ENCODE measurements at places on chromosomes 5 and 9. TPM values are rescaled to one million over a fixed set of nuclear protein-coding genes. Genes with fewer than 3 reads are reported as not detected.
A peak's percentile ranks its signal among the peaks of the same experiment; 100 is the strongest.

IFNB1 gene
- not detected for total RNA-seq

SGCD gene
- 10.6 TPM for total RNA-seq

PCDHA8 gene
- under 0.01 TPM for total RNA-seq

CCL21 gene
- not detected for total RNA-seq

SARDH gene
- total RNA-seq = 5.0 TPM

GRCh38 chr9:25917731-25918362 lies 239.6 kb upstream of the TUSC1 start:
- H3K36me3 ChIP-seq = no peaks in the 10 kb centered on the region
- no peak for DNase-seq
- H3K27ac ChIP-seq = no peak overlapping the region
- H3K27me3 ChIP-seq = no peaks in the 10 kb centered on the region
- no peak overlapping the region for H3K4me3 ChIP-seq
- no peaks in the 10 kb centered on the region for H3K4me1 ChIP-seq

GRCh38 chr5:111737716-111738115 lies 19.3 kb downstream of the NREP start:
- H3K4me1 ChIP-seq = peaks cover 40% of the 10 kb centered on the region
- H3K4me3 ChIP-seq = no peak overlapping the region
- H3K36me3 ChIP-seq = peaks cover 12% of the 10 kb centered on the region
- DNase-seq = peak; percentile 82

GRCh38 chr5:96064877-96065276 lies 103.2 kb upstream of the ELL2 start:
- no peak overlapping the region for H3K4me3 ChIP-seq
- no peaks in the 10 kb centered on the region for H3K36me3 ChIP-seq
- H3K27ac ChIP-seq = no peak overlapping the region
- no peak for DNase-seq
- peaks cover 15% of the 10 kb centered on the region for H3K4me1 ChIP-seq

- peaks cover 7% of the 10 kb centered on the region for H3K4me1 ChIP-seq
- no peak for DNase-seq
- no peak overlapping the region for H3K27ac ChIP-seq
- peaks cover 23% of the 10 kb centered on the region for H3K27me3 ChIP-seq
Measured at GRCh38 chr9:14437354-14438231, 123.7 kb upstream of the NFIB start.

DNA sequence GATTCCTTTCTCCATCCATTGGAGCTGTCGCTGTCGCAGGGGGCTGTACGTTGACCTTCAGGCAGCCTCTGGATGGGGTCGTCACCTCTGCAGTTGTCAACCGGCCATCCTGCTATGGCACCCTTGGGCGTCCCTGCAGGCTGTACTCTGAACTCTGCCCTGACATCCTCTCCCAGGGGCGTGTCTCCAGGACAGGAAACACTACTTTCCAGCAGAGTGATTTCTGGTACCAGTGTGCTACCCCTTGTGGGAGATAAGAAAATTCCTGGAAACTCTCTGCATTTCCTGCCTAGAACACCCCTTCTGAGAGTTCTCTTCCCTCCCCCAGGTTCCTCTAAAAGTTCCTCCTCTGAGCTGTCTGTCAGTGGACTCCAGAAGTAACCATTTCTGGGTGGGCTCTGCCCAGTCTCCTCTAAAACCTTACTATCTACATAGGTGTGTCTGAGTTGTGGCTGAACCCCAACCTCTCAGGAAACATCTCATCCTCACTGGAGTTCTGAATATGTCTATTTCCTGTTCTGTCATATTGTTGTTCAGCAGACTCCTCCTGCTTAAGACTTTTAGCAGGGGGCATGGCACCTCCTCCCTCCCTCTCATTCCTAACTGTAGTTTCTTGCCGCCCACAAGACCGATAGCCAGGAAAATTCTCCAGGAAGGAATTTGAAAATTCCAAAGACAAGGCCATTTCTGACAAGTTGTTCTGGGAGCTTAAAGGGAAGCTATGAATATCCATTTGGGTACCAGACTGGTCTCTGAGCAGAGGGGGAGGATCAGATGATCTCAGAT lies 145.3 kb upstream of the RASEF start:
- no peaks in the 10 kb centered on the region for H3K36me3 ChIP-seq
- H3K4me1 ChIP-seq = no peaks in the 10 kb centered on the region
- no peak overlapping the region for H3K4me3 ChIP-seq
- H3K27ac ChIP-seq = no peak overlapping the region
- H3K27me3 ChIP-seq = no peaks in the 10 kb centered on the region

- no peak overlapping the region for H3K4me3 ChIP-seq
- H3K4me1 ChIP-seq = no peaks in the 10 kb centered on the region
- no peak overlapping the region for H3K27ac ChIP-seq
- DNase-seq = peak; percentile 62
- H3K27me3 ChIP-seq = peaks cover 45% of the 10 kb centered on the region
- H3K36me3 ChIP-seq = no peaks in the 10 kb centered on the region
Measured at GRCh38 chr9:133184971-133185370, 21.3 kb upstream of the GBGT1 start.

- no peak within 1 kb of the TSS for H3K4me3 ChIP-seq
- DNase-seq = peak; percentile 44
- peak within 1 kb of the TSS; percentile 15 for H3K27ac ChIP-seq
- H3K27me3 ChIP-seq = peaks cover 6% of the 10 kb centered on the region
- H3K36me3 ChIP-seq = no peaks in the 10 kb centered on the region
- H3K4me1 ChIP-seq = peaks cover 15% of the 10 kb centered on the region
Measured at GRCh38 chr9:114805670-114806525, at the start of gene TNFSF15. TSS of gene TNFSF15 (minus strand) at chr9:114806039. CDS start at chr9:114806012, 27 bp downstream.

DNA sequence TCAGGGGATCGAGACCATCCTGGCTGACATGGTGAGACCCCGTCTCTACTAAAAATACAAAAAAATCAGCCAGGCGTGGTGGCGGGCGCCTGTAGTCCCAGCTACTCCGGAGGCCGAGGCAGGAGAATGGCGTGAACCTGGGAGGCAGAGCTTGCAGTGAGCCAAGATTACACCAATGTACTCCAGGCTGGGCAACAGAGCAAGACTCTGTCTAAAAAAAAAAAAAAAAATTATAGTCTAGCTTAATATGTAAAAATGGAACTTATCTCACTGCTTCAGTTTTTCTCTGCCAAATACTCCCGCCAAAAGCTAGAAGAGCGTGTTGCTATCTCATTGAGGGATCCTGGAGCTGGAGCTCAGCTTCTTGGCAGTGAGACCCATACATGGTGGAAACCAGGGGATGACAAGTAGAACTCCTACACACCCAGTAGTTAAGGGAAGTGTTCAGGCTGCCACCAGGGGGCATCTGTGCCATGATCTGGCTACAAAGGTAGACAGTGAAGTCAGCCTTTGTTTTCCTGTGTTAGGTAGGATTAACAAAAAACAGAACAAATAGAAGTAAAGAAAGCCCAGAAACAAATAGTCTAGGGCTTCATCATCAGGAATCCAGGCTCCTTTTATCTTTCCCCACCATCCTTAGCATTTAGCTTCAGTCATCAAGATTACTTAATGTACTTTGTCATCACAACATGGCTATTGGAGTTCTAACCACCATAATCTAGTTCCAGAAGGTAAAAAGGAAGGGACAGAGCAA lies 33.6 kb upstream of the GLIPR2 start:
- H3K4me1 ChIP-seq = peaks cover 13% of the 10 kb centered on the region
- H3K27ac ChIP-seq = peak overlapping the region; percentile 90
- peak; percentile 71 for DNase-seq
- peaks cover 6% of the 10 kb centered on the region for H3K36me3 ChIP-seq
- no peaks in the 10 kb centered on the region for H3K27me3 ChIP-seq

GRCh38 chr5:14415698-14416074 lies 165.9 kb upstream of the OTULINL start:
- H3K4me1 ChIP-seq = peaks cover 41% of the 10 kb centered on the region
- H3K27me3 ChIP-seq = no peaks in the 10 kb centered on the region
- H3K27ac ChIP-seq = no peak overlapping the region
- DNase-seq = no peak
- no peak overlapping the region for H3K4me3 ChIP-seq

DNA sequence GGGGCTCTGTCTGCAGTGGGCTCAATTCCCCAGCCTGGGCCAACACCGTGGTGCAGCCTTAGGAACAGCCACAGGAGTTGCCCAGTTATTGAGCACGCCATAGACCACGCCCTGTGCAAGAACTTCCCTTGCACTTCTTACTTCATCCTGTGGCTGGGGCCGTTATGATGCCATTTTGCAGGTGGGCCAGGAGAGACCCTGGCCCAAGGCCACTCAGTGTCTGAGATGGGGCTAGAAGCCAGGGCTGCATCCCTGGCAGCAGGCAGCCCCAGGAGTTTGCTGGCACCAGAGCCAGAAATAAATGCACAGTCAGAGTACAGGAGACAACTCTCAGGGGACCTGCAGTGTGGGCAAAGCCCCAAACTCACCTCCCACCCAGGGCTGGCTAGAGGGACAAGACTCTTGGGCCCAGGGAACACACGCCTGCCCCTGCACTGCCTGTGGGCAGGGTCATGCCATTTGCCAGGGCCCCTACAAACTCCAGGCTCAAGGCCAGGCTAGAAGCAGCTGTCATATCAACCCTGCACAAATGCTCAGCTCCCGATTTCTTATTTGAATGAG lies 6.7 kb downstream of the CORO2A start:
- H3K27ac ChIP-seq = no peak overlapping the region
- no peak overlapping the region for H3K4me3 ChIP-seq
- H3K4me1 ChIP-seq = no peaks in the 10 kb centered on the region
- no peaks in the 10 kb centered on the region for H3K36me3 ChIP-seq
- DNase-seq = no peak

- no peaks in the 10 kb centered on the region for H3K36me3 ChIP-seq
- no peak overlapping the region for H3K27ac ChIP-seq
- H3K4me1 ChIP-seq = peaks cover 2% of the 10 kb centered on the region
Measured at GRCh38 chr5:68460147-68460798, 244.7 kb downstream of the PIK3R1 start.

DNA sequence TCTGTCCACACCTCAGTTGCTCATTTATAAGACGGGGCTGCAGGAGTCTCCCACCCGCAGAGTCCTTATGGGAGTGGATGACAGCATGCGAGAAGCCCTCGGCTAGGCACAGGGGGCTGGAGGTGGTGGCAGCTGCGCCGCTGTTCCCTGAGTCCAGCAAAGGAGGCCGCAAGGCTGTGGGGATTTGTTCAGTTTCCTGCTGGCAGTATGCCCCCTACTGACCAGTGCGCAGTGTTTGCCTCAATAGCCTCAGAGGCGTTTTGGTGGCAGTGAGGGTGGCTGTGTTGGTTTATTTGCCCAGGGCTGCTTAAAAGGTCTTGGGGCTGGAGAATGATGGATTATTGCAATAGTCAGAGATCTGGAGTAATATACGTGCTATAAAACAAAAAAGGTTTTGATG lies 176.3 kb upstream of the OTULINL start:
- H3K27me3 ChIP-seq = no peaks in the 10 kb centered on the region
- H3K4me3 ChIP-seq = no peak overlapping the region
- DNase-seq = no peak
- peak overlapping the region; percentile 10 for H3K27ac ChIP-seq
- H3K36me3 ChIP-seq = peaks cover 73% of the 10 kb centered on the region

DNA sequence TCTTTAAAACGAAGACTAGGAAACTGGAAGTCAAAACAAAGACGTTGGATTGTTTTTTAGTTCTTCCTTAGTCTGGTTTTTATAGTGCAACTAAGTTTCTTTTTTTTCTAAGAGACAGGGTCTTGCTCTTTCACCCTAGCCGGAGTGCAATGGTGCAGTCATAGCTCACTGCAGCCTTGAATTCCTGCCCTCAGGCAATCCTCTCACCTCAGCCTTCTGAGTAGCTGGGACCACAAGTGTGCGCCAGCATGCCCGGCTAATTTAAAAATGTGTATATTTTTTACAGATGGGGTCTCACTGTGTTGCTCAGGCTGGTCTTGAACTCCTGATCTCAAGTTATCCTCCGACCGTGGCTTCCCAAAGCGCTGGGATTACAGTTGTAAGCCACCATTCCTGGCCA lies 27.6 kb downstream of the ZFYVE16 start:
- H3K36me3 ChIP-seq = peaks cover 9% of the 10 kb centered on the region
- no peak for DNase-seq
- H3K27me3 ChIP-seq = no peaks in the 10 kb centered on the region
- H3K4me1 ChIP-seq = no peaks in the 10 kb centered on the region
- H3K4me3 ChIP-seq = no peak overlapping the region

GRCh38 chr9:35464141-35465025 lies 25.5 kb upstream of the RUSC2 start:
- H3K4me3 ChIP-seq = no peak overlapping the region
- peaks cover 4% of the 10 kb centered on the region for H3K4me1 ChIP-seq
- peak; percentile 26 for DNase-seq
- H3K27ac ChIP-seq = no peak overlapping the region

- no peak for DNase-seq
- H3K4me1 ChIP-seq = no peaks in the 10 kb centered on the region
- no peak overlapping the region for H3K27ac ChIP-seq
- peaks cover 16% of the 10 kb centered on the region for H3K27me3 ChIP-seq
Measured at GRCh38 chr9:128393145-128393775, 22.1 kb downstream of the URM1 start.

GRCh38 chr5:88734983-88735382 lies 148.0 kb downstream of the MEF2C start:
- no peaks in the 10 kb centered on the region for H3K27me3 ChIP-seq
- H3K36me3 ChIP-seq = no peaks in the 10 kb centered on the region
- no peaks in the 10 kb centered on the region for H3K4me1 ChIP-seq
- no peak for DNase-seq
- H3K27ac ChIP-seq = no peak overlapping the region

- no peak overlapping the region for H3K4me3 ChIP-seq
- no peak overlapping the region for H3K27ac ChIP-seq
- no peaks in the 10 kb centered on the region for H3K36me3 ChIP-seq
- H3K27me3 ChIP-seq = no peaks in the 10 kb centered on the region
Measured at GRCh38 chr9:22206833-22207232, 197.7 kb upstream of the CDKN2B start.

DNA sequence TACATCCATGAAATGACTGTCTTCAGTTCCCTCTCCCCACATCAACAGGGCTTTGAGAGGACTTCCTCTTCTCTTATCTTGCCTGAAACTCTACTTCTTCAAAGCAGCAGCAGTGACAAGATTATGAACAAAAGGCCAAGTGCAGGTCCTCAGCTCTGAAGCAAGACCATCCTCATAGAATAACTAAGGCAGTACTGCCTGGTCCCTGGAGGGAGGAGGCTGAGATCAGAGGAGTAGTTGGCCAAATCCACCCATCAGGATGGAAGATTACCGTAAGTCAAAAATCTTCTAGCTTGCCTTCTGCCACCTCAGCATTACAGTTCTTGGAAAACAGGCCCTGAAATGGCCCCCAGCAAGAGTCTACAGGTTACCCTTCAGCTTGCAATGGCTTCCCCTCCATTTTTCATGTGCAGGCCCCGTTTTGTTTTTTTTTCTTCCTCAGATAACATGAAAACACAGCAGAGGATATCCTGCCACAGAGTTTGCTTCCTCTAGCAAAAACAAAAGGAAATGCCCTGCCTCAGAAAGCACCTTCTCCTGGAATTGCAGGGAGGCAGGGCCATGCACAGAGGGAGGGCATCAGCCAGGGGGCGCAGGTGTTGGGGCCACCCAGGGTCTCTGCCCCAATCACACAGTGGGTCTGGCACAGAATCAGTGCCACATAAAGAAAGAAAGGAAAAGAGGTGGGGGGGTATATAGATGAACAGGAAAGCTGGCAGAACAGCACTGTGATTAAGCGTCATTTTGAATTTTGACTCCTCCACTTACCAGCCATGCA lies 40.0 kb downstream of the KLHL3 start:
- DNase-seq = no peak
- no peak overlapping the region for H3K4me3 ChIP-seq
- H3K27ac ChIP-seq = no peak overlapping the region
- H3K36me3 ChIP-seq = no peaks in the 10 kb centered on the region

GRCh38 chr5:55421074-55421529 lies 113.3 kb downstream of the MTREX start:
- DNase-seq = peak; percentile 63
- H3K4me1 ChIP-seq = peaks cover 9% of the 10 kb centered on the region
- no peaks in the 10 kb centered on the region for H3K27me3 ChIP-seq
- peaks cover 24% of the 10 kb centered on the region for H3K36me3 ChIP-seq
- H3K4me3 ChIP-seq = no peak overlapping the region
- H3K27ac ChIP-seq = no peak overlapping the region

- no peak overlapping the region for H3K27ac ChIP-seq
- peaks cover 13% of the 10 kb centered on the region for H3K36me3 ChIP-seq
- no peak overlapping the region for H3K4me3 ChIP-seq
- H3K27me3 ChIP-seq = no peaks in the 10 kb centered on the region
- no peak for DNase-seq
Measured at GRCh38 chr5:83058726-83059125, 18.5 kb downstream of the TMEM167A start.
